ENCODE measurements at places on chromosomes 7 and 10. TPM values are rescaled to one million over a fixed set of nuclear protein-coding genes. Genes with fewer than 3 reads are reported as not detected.

TMEM140 gene
- total RNA-seq: 49.4 TPM

GRCh38 chr7:148374396-148375259 is 215.9 kb upstream of the C7orf33 start:
- DNase-seq: no peak

CFAP70 gene
- 0.13 TPM for total RNA-seq

STEAP1B gene
- total RNA-seq: 10.9 TPM

DNA sequence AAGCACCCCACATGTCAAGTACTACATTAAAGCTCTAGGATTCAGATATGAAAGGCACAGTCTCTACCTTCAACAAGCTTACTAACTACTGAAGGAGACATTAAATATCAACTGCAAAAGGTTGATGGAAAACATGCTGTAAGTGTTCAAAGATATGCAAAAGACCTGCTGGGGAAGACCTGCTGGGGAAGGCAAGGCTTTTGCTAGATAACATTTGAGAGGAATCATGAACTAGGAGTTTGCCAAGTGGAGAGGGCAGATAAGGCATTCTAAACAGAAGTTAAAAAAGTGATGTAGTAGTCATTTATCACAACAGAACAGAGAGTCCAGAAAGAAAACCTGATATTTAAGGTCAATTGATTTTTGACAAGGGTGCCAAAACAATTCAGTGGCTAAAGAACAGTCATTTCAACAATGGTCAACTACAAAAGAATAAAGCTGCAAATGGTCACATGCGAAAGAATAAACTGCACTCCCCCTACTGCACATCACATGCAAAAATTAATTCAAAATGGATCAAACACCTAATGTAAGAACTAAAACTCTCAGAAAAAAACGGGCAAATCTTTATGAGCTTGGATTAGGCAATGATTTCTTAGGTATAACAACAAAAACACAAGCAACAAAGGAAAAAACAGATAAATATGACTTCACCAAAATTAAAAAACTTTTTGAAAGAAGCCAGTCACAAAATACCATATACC is 23.0 kb upstream of the MSS51 start:
- no peak for DNase-seq

DNA sequence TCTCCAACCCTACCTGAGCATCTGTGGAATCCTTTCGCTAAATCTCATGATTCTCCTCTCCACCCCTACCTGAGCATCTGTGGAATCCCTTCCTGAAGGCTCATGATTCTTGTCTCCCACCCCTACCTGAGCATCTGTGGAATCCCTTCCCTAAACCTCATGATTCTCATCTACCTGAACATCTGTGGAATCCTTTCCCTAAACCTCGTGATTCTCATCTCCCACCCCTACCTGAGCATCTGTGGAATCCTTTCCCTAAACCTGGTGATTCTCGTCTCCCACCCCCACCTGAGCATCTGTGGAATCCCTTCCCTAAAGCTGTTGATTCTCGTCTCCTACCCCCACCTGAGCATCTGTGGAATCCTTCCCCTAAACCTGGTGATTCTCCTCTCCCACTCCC is 342.0 kb downstream of the SDK1 start:
- DNase-seq: no peak

DNA sequence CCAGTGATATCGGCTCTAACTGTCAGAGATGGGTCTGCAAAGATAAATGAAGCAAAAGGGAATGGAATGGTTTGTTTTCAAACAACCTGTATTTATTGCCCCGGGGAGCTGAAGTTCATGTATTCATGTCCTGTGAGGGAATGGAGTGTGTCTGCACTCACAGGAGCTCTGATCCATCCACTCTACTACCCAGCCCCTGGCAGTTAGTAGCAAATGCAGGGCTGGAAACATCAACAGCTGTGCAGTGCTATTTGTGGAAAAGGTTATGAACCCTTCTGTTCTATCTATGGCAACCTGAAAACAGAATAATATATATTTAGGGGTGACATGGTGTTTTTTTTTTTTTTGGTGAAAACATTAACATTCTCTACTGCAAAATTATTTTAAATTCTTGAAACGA is 9.8 kb downstream of the AGR2 start:
- DNase-seq: no peak

- DNase-seq: no peak
Measured at GRCh38 chr7:94676431-94676830, 20.5 kb upstream of the SGCE start.

GRCh38 chr10:103784089-103784488 is 71.3 kb downstream of the SH3PXD2A start:
- no peak for DNase-seq

- no peak for DNase-seq
Measured at GRCh38 chr7:105216786-105217185, 171.9 kb downstream of the SRPK2 start.

PSTK gene
- total RNA-seq: 2.8 TPM

GRCh38 chr7:1459920-1460820 is 900 bp upstream of the MICALL2 start:
- DNase-seq: no peak

DNA sequence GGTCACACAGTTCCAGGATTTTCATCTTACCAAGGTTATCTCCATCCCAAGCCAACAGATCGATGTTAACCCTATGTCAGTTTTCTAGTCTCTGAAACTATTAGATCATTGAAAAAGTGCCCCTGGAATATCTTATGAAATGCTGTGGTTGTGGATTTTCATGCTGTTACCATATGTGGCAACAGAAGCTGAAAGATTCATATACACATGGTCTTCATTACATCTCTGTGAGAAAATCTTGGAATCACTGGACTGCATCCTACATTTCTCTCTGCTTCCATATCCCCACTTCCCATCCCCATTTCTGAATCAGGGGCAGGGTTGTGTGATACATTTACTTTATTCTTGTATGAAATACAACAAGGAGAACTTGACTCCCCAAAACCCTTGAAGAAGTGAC is 146.1 kb downstream of the SLC16A9 start:
- no peak for DNase-seq

TMEM176A gene
- total RNA-seq: not detected
